Fibroblast of pulmonary artery (primary cell): ENCODE measurements at places on chromosomes 16 and 17.

DNA sequence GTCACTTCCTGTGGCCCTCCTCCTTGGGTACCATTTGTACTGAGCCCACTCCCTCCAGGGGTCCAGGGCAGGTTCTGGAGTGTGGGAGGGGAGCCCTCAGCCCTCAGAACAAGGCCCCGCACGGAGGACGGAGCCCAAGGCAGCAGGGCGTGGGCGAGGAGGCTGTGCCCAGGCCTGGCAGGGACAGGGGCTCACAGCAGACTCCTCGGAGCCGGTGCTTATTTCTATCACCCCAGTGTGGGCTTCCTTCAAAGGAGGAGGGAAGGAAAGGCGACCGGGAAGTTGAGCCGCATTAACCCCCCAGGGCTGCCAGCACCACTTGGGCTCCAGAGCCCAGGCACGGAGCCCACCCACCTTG, 54.0 kb downstream of the ABR start:
- DNase-seq, result no peak

GRCh38 chr17:21373036-21373435, 3.1 kb upstream of the KCNJ12 start:
- DNase-seq, result no peak

DNA sequence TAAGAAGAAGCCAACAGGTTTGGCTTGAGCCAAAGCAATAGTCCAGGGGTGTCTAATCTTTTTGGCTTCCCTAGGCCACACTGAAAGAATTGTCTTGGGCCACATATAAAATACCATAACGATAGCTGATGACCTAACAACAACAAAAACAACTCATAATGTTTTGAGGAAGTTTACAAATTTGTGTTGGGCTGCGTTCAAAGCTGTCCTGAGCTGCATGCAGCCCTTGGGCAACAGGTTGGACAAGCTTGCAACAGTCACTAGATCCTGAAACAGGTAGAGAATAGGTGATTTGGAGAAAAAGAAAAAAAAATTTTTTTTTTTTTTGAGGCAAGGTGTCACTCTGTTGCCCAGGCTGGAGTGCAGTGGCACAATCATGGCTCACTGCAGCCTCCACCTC, 4.5 kb downstream of the CRYBA1 start:
- DNase-seq, result no peak

GRCh38 chr16:24497440-24497839, 41.9 kb upstream of the RBBP6 start:
- peak; percentile 10 for DNase-seq

GRCh38 chr17:45038728-45039634, 12.5 kb downstream of the DCAKD start:
- DNase-seq, result peak; percentile 66

GRCh38 chr17:49076573-49077384, 55.8 kb upstream of the B4GALNT2 start:
- peak; percentile 84 for DNase-seq

GRCh38 chr16:73384506-73385089, 336.7 kb upstream of the ZFHX3 start:
- no peak for DNase-seq

DNA sequence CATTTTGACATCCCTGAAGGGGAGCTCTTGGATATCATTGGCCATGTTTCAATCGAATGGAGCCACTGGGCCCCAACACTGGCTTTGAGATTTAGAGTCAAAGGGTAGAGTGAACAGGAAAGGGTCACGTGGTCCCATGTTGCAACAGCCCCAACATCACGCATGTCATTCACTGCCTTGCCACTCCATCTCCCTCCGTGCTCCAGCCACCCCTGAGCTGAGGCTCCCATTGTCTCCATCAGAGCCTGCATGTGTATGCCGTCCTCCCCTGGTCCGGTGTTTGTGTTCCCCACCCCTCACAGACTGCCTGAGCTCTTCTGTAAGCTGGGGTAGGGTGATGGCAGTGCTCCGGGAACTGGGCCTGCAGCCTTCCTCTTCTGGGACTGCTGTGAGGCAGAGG, 12.1 kb downstream of the NFE2L1 start:
- no peak for DNase-seq

GRCh38 chr16:14344292-14344691, 273.2 kb downstream of the MRTFB start:
- DNase-seq, result no peak

GRCh38 chr16:314351-314750, 31.4 kb downstream of the PDIA2 start:
- no peak for DNase-seq

DNA sequence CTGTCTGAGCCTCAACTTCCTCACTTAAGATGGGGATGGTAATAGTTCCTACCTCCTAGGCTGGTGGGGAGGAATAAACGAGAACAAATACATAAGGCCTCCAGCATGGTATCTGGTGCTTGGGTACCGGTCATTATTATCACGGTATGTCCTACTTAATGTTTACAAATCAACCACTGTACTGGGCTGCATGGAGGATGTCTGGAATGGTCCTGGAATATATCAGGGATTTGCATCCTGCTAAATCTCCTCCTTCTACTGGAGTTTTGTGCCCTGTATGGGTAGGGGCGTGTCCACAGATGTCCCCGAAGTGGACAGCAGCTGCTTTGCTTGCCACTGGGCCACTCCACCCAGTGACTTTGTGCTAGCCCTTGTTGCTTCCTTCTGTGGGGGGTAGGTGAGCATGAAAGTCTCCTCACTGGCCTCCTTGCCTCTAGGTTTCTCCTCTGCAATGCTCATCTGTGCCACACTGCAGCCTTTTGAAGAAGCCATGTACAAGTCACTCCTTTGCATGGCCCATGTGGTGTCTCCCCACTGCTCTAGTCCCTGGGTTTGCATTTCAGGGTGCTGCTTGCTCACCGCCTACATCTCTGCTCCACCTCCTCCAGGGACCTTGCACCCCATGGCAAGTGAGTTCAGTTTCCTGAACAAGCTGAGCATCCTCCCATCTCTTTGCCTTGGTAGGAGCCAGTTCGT, 2.2 kb upstream of the CMIP start:
- no peak for DNase-seq

- DNase-seq, result peak; percentile 43
These were observed 55.1 kb downstream of the ATP2C2 start for GRCh38 chr16:84423416-84423837.

- DNase-seq, result no peak
These were observed 323.0 kb downstream of the KCNJ2 start for GRCh38 chr17:70492368-70492767.

DNA sequence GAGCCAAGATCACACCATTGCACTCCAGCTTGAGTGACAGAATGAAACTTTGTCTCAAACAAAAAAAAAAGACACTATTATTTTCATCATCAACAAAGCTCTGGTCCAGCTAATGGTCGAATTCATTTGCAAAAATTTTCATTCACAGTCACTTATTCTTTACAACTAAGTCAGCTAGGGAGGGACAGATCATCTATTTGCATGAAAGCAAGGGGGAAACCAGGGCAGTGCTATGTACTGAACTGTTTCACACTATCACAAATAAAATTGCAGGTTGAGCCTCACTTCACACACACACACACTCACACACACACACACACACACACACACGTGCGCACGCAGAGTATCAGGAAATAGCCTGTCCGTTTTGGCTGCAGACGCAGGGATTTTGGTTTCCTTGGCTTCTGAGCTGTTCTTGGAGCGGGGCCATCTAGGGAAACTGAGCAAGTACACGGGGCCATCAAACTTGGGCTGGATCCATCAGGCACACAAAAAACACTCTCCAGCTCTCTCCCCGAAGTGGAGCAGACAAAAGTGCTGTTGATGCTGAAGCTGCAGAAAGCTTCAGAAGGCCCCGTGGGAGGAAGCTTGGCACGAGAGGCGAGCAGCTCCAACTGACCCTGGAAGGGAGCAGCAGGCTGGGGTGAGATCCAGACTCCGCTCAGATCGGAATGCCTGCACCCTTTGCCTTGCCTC, 44.3 kb upstream of the HELZ start:
- DNase-seq, result peak; percentile 96

- DNase-seq, result no peak
These were observed 34.5 kb downstream of the HS3ST2 start for GRCh38 chr16:22848451-22848850.

DNA sequence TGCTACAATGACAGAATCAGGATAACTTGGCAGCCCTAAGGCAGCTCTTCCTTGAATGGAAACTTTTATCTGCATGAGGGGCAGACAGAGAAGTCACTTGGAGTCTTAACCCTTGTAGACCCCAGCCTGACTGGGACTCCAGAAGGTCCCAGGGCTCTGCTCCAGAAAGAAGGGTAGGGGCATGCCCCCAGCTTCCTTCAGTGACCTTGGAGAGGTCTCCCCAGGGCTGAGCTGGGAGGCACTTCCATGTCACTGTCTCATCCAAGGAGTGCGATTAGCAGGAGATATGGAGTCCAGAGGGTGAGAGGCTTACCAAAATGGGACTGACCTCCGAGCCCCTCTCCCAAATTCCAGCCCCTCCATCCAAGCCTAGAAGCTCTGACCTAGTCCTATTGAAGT, 3.4 kb upstream of the NLRC5 start:
- no peak for DNase-seq

- DNase-seq, result no peak
These were observed 3.9 kb downstream of the STAT5B start for GRCh38 chr17:42272162-42272907.

DNA sequence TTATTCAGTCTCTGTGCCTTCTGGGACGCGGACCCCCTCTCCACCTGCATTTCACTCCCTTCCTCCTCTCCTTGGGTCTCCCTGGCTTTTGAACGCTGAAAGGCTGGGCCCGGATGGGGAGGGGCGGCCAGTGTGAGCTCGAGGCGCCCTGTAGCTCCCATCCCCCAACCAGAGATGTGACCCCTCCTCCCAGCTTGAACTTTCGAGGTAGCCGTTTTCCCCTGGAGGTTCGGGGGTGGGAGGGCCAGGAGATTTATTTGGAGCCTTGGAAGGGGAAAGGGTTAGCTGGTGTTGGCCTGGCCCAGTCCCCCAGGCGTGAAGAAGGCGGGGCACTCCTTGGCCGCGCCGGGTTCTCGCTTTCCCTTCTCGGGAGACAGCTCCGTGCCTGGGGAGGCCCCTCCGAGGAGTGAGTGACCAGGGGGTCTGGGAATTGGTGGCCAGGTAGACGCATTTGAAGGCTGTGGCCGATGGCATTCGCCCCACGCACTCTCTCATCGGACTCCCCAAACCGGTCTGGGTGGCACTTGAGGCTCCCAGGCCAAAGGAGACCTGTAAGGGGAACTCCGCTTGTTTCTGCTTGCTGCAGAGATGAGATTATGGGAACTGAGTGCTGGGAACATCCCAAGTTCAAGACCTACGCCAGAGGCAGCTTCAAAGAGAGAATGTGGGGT, 942 bp downstream of the LDAF1 start:
- no peak for DNase-seq

- DNase-seq, result no peak
These were observed 10.0 kb upstream of the PECAM1 start for GRCh38 chr17:64400642-64401041.

- no peak for DNase-seq
These were observed 3.7 kb upstream of the DNAI2 start for GRCh38 chr17:74270333-74270732.

DNA sequence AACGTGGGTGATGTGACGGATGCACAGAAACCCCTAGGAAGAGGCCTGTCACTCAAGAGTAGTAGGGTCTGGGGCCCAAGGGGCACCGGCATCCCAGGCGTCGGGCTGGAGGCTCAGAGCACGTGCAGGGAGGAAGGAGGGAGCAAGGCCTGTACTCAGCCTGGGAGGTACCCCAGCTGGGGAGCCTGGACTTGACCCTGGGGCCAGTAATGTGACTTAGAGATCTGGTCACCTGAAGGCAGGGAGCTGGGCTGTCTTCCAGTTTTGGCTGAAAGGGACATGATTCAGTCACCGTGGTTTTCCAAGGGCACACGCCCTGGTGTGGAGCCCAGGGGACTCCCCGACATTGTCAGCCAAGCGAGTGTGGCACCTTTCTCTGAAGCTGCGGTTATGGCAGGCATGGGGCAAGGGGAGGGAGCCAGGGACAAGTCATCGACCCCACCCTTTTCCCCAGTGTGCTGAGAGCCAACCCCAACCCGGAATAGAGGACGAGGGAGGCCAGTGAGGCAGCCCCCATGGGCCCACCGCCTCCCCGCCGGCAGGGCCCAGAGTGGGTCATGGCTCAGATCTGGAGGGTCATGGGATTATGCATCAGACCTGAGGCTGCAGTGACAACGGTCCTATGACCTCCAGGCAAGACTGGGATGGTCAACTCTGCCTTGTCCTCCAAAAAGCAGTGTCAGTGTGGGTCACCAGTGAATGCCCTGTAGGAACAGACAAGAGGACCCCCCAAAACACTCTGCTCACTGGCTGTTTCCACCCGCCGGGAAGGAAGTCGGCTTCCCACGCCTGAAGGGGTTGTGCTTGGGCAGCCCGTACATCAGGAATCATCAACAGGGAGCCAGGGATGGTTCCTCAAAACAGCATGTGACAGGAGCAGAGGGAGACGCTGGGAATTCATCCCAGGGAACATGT, 41.9 kb downstream of the MEAK7 start:
- no peak for DNase-seq

GRCh38 chr17:37017404-37017803, 68.7 kb downstream of the AATF start:
- DNase-seq, result no peak

DNA sequence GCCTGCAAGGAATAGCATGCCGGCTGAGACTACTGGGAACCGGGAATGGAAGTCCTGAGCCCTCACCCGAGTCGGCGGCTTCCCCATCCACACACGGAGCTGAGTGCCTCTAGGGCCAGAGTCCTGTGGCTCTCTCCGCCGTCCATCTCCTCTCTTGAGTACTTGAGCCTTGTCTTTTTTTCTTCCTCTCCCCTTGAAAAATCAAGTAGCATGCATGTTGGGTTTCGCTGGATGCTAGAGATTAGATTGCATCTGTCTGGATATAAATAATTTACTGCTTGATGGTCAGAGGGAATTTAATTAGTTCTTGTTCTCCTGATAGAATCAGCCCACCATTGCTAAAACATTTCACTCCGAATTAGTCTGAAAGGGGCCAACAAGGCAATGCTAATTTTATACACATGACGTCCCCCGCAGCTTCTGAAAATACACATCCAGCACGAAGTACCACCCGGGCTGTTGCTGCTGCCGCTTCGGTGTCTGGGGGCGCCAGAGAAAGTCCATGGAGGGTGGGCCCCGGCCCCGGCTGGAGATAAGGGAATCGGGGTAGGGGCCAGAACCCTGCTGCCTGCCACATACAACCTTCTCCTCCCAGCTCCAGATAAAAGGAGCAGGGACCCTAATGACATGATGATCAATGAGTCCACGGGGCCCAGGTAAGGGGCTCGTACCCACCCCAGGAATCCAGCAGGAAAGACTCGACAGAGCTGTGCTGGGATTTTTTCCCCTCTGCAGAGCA, 48.5 kb downstream of the RBFOX3 start:
- no peak for DNase-seq

- no peak for DNase-seq
These were observed 26.6 kb upstream of the SLC13A2 start for GRCh38 chr17:28446716-28447395.
